ENCODE measurements at places on chromosomes 5 and 9. TPM values are rescaled to one million over a fixed set of nuclear protein-coding genes. Genes with fewer than 3 reads are reported as not detected.

SPINK13 gene
- total RNA-seq: not detected

SPOCK1 gene
- 2.2 TPM for total RNA-seq

PHF24 gene
- not detected for total RNA-seq

PURA gene
- total RNA-seq: 5.6 TPM

ARRDC3 gene
- 21.5 TPM for total RNA-seq

IL33 gene
- 0.60 TPM for total RNA-seq

ZFP37 gene
- total RNA-seq: 0.60 TPM

PCDHGA10 gene
- total RNA-seq: 2.6 TPM

PCDHB9 gene
- total RNA-seq: 0.15 TPM

TAF11L5 gene
- not detected for total RNA-seq

IDNK gene
- total RNA-seq: 5.3 TPM

CCL21 gene
- total RNA-seq: 0.53 TPM

TMOD1 gene
- 0.60 TPM for total RNA-seq

GLRA1 gene
- not detected for total RNA-seq

BAAT gene
- not detected for total RNA-seq

DRD1 gene
- total RNA-seq: not detected

LTC4S gene
- total RNA-seq: not detected

NIPAL4 gene
- total RNA-seq: not detected

HMMR gene
- total RNA-seq: 43.2 TPM

CDKN2A gene
- total RNA-seq: 40.8 TPM

FABP6 gene
- not detected for total RNA-seq

DCTN3 gene
- 162 TPM for total RNA-seq

GRM6 gene
- total RNA-seq: not detected

RAI14 gene
- 133 TPM for total RNA-seq

TLX3 gene
- not detected for total RNA-seq

ORM1 gene
- not detected for total RNA-seq

EQTN gene
- not detected for total RNA-seq

AMBP gene
- not detected for total RNA-seq

SCGB3A2 gene
- total RNA-seq: not detected

ROR2 gene
- not detected for total RNA-seq

FBN2 gene
- 1.7 TPM for total RNA-seq

C5orf15 gene
- 34.6 TPM for total RNA-seq

HTR4 gene
- not detected for total RNA-seq

F12 gene
- total RNA-seq: 1.4 TPM

NUTM2F gene
- total RNA-seq: not detected

DMAC1 gene
- total RNA-seq: 22.7 TPM

ARHGEF39 gene
- total RNA-seq: 3.1 TPM

EHMT1 gene
- 53.9 TPM for total RNA-seq

UBAP1 gene
- 28.5 TPM for total RNA-seq

PRDM9 gene
- not detected for total RNA-seq

FAXDC2 gene
- total RNA-seq: 2.3 TPM

SLC35D2 gene
- total RNA-seq: 26.3 TPM

THBS4 gene
- not detected for total RNA-seq

SEC61B gene
- 215 TPM for total RNA-seq

All from mammary microvascular endothelial cell (primary cell).